ENCODE measurements at places on chromosomes 5 and 9.

DNA sequence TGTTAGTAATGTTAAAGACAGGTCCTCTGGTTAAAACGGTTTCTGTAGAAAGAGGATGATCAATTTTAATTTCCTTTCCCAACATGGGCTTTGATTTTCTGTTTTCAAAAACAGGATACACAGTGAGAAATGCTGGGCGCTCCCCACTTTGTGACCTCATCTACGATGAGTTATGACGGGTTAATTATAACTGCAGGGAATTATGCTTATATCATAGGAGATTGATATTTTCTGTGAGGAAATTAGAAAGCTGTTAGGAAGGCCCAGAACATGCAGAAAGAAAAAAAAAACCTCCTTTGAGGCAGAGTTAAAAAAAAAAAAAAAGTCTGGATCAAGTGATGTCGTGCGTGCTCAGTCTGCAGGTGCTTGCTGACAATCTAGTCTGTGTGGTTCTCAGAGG is 176.8 kb upstream of the OTULINL start:
- no peak for DNase-seq

DNA sequence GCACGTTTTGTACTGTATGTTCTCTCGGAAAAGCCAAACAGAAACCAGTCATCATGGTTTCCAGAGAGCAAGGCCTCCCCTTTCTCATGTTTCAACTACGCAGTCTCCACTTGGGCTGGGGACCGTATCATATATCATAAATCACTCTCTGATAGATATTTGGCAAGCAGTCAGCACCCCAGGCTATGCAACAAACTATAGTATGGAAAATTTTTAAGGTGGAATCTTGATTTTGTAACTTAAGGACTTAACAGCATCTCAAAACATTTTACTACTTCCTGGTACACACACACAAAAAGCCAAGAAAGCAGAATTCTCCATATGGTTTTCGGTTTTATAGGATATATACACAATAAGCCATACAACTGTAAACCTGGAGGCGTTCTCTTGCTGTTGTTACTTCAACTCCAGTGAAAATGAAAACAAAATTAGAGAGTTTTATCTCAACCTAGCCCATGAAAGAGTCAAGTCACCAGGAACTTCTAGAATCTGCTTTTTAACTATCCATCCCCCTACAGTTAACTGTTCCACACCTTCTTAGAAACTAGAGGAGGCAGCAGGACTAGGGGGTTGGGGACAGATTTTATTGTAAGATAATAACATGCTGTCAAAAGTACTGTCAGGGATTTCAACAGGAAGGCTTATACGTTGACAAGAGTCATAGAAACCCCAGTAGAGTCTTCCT is 283.4 kb downstream of the NFIB start:
- no peak for DNase-seq

DNA sequence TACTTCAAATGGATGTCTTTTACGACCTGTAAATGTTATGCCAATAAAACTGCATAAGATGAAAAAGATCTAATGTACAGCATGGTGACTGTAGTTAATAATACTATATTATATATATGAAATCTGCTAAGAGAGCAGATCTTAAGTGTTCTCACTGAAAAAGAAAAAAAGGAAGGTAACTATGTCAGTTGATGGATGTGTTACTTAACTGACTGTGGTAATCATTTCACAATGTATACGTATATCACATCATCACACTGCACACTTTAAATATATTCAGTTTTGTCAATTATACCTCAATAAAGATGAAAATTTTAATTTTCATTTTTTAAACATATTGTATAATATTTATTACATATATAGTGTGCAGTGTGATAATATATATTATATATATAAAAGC is 31.9 kb downstream of the THBS4 start:
- DNase-seq = no peak

DNA sequence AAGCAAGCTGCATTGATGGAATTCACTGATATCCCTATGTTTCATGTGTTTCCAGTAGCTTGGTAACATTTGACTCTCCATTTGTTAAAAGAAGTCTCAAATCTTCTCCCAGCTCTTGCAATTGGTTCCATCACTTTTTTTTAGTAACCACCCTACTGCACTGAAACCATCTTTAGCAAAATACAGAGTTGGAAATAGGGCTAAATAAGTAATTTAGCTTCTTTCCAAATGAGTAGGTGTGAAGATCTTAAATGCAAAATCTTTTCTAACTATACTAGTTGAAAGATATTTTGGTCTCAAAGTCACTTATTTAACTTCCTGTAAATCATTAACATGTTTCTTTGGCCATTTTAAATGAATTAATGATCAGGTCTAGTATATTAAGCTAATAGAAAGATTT is 138.1 kb downstream of the DIRAS2 start:
- no peak for DNase-seq

- DNase-seq = peak; percentile 77
Measured at GRCh38 chr9:37549527-37549926, 26.7 kb downstream of the FBXO10 start.

DNA sequence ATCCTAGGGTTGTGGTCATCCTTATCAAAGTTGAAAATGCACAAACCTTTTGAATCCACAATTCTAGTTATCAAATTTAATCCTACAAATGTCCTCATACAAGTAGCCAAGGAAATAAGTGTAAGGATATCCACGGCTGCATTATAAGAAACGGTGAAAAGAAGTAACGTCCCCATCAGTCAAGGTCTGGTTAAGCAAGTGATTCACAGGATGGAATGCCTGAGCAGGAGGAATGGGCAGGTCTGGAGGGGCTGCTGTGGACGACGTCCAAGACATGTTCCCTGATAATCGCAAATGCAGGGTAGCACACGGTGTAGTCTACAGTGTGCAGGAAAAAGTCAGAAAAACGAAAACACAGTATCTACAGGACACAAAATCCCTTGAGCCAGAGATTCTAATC is 118.6 kb downstream of the ADAMTS2 start:
- no peak for DNase-seq

- no peak for DNase-seq
Measured at GRCh38 chr5:175107028-175107588, 336.9 kb downstream of the DRD1 start.

DNA sequence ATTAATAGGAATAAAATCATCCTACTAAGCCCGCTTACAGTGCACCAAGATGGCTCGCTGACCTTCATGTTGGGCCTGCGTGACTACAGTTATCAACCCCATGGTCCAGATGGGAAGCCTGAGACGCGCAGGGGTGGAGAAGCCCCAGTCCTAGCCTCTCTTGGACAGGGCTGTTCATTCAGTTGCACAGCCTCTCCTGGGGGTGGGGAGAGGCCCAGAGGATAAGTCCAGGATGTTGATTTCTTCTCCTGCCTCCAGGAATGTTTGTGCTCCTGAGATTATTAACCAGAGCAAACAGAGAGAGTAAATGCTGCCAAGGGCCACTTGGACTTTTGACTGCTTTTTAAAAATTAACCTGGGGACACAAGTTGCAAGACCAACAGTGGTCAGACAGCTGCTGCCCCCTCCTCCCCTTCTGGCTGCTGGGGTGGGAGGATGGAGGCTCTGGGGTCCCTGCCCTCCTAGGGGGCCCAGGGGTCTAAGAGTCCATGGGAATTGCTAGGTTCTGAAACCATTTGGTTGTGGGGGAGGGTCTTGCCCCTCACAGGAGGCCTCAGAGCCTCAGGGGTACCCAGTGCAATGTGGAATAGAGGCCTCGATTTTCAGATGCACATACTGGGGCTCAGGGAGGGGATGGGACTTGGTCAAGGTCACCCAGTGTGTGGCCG is 2.8 kb upstream of the AMBP start:
- DNase-seq = no peak

DNA sequence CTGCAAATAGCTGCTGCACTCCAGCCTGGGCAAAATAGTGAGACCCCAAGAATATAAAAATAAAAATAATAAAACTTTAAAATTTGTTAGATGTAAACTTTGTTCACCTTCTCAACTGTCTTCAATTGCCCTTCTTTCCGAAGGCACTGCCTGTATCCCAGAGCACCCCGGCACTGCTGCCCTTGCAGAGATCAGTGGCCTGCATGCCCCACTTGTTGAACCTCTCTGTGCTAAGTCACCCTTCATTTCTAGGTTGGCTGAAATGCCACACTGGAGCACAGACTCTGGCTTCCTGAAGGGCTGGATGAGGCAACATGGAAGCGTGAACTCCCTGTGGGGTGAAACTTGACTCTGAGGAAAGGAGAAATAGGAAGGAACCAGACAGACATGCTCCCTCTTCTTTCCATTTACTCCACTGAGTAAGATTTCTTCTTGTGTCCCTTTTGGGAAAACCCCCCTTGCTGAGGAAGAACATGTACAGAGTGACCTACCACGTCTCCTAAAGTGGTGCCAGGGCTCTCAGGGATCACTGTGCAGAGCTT is 8.4 kb upstream of the JMY start:
- no peak for DNase-seq

- no peak for DNase-seq
Measured at GRCh38 chr5:334903-335739, 13.6 kb downstream of the AHRR start.

DNA sequence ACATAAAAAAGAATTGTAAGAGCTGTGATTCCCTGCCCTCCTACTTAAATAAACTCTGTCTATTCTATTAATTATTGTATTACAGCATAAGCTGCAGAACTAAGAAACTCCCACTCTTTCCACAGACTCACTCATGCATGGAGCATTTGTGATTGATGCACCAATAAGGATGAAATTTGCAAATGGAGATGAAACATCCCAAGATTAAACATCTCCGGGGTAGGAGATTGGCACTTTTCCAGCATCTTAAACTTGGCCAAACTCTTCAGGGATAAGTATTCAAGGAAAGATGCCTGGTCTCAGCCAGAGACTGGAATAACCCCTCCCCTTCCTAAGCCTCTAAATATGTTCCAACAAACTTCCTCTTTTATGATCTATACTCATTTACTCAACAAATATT is 472.0 kb downstream of the ACTL7B start:
- DNase-seq = no peak

- DNase-seq = no peak
Measured at GRCh38 chr9:22241024-22241423, 205.6 kb upstream of the DMRTA1 start.

DNA sequence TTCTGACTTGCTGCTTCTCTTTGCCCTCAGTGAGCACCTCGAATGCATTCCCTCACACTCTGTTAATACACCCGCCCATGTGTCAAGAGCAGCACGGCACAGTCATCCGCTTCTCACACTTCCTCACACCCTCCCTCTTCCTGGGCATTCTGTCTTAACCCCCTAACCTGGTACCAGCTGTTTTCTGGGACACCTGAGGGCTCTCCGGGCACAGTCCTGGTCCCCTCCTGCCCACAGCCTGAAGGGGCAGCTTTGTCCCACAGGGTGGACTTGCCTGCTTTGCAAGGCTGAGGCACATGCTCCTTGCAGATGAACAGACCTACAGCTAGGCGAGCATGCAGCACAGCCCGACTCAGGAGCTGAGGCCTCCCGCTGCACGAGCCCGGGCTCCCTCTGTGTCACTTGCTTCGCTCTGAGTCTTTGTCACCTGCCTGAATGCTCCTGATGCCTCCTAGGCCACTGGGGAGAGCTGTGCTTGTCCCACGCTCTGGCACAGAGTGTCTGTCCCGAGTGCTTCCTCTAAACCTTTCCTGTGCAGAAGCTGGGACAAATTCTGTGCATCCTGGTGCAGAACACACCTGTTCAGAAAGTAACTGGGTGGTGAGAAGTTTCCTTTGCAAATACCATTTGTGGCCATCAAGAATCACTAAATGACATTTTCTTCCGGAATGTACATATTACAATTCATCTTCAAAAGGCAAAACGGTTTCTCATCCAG is 47.8 kb downstream of the AHRR start:
- DNase-seq = no peak

DNA sequence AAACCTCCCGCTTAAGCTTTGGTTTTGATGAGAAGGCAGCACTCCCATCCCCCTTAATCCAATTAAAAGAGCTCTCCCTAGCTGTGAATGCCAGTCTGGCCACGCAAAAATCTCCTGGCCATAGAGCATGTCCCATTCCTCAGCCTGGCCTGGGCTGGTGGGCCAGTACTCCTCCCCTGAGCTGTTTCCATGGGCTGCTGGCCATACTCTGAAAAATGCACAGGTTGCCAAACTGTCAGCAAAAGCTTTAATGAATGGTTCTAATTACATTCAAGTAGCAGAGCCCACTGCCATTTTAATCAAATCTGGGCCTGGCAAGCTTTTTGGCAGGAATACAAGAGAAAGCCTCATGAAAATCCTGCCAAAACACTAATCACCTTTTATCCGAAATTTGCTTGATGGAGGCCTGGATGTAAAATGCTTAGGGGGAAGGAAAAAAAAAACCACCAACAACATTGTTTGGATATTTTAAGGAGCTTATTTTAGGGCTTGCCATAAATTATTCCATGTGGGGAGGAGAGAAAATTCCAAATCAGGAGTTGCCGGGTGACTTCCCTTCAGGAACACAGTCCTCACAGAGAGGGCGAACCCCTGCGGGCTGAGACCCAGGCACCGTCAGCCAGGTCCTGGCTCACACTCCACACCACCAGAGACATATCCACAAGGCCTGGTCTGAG is 243.3 kb downstream of the SEC61B start:
- no peak for DNase-seq

DNA sequence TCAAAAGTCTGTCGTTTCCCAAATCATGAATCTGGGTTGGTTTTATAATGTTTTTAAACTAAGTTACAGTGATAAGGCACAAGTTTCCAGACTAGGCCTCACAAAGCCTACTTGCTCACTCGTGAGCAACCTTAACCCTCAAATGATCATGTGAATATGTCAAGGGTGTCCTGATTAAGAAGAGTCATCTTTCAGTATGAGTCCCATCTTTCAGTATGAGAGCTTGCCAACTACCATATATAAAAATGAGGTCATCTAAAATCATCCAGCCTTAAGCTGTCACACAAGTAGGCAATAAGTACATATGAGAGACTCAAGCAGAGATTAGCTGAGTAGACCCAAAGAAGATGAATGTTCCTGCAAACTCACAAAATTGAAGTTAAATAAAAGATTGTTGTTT is 668.4 kb upstream of the FAM174A start:
- no peak for DNase-seq

DNA sequence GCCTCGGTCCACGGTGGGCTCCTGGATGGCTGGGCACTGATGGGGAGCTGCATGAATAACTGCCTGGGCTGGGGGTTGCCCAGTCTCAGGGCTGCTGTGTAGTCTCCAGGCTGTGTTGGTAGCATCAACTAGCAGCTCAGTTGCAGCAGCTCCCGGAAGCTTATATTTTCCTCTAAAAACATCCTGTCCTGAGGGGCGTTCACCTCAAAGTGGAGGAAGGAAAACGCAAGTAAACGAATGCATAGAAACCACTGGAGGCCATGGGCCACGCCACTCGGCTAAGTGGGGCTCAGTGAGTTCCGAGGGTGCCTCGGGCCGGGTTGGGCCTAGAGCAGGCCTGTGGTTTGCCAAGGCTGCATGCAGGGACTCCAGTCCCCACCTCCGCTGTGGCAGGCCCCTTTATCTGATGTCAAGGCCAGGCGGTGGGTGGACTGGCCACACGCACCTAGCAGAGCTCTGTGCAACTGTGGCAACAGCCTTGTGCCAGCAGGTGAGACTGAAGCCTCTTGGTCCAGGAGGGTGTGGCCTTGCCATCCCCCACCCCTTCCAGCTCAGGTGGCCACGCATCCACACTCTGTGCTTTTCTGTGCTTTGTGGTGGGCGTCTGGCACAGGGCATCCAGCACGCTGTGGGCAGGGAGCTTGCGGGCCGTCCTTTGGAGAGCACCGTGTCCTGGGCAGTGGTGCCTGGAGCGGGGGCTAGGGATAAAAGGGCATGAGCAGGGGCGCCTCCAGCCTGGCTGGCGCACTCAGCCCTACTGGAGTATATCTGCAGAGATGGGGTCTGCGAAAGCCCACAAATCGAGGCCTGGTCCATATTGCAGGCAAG is 15.1 kb downstream of the TCF7 start:
- no peak for DNase-seq

Measured in MM.1S (cell line).